ENCODE measurements at places on chromosomes 1 and 21.

- no peak for DNase-seq
Measured at GRCh38 chr1:90831910-90832309, 114.8 kb upstream of the BARHL2 start.

- DNase-seq: no peak
Measured at GRCh38 chr1:22975694-22976093, 3.0 kb upstream of the LACTBL1 start.

- no peak for DNase-seq
Measured at GRCh38 chr1:203121186-203122015, 6.1 kb upstream of the ADORA1 start.

- DNase-seq: no peak
Measured at GRCh38 chr1:229127301-229127700, 143.6 kb upstream of the RAB4A start.

- DNase-seq: peak; percentile 56
Measured at GRCh38 chr1:204431310-204432184, 19.9 kb upstream of the PPP1R15B start.

GRCh38 chr1:40870135-40870728, 8.1 kb upstream of the CITED4 start:
- no peak for DNase-seq

DNA sequence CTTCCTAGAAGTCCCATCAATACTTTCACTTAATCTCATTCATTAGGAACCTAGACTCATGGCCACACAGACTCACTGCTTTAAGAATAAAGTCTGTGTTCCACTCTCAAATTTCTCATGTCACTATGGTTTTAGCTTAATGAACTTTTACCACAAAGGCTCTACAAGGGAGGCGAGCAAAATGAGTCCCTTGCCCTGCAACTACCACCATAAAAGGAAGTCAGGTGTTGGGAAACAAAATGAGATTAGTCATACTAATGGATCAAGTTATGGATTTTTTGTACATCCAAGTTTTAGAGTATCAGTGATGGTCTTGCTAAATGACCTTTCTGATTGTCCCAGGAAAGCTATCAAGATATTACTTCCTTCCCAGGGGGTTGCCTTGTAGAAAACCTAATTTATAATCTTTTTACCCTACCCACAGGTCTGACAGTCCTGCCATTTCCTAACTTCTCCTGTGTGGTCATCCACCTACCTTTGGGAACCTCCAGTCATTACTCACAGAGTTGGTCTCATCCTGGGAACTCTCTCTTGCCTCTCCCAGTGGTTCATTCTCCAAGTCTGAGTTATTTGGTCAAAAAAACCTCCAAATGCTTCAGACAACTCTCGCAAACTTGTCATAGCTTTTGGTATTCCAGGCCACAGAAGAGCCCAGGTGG, 51.8 kb upstream of the SLC16A1 start:
- no peak for DNase-seq

GRCh38 chr21:26641062-26641461, 68.0 kb upstream of the CYYR1 start:
- DNase-seq: no peak

DNA sequence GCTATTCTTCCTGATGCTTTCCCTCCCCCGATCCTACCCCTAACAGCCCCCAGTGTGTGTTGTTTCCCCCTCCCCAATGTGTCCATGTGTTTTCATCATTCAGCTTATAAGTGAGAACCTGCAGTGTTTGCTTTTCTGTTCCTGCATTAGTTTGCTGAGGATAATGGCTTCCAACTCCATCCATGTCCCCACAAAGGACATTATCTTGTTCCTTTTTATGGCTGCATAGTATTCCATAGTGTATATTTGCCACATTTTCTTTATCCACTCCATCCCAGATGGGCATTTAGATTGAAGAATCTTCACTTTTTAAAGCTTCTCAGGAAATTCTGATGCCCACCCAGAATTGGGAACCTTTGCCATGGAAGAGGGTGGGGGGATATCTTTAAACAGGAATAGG, 19.0 kb upstream of the SLC2A1 start:
- DNase-seq: no peak

DNA sequence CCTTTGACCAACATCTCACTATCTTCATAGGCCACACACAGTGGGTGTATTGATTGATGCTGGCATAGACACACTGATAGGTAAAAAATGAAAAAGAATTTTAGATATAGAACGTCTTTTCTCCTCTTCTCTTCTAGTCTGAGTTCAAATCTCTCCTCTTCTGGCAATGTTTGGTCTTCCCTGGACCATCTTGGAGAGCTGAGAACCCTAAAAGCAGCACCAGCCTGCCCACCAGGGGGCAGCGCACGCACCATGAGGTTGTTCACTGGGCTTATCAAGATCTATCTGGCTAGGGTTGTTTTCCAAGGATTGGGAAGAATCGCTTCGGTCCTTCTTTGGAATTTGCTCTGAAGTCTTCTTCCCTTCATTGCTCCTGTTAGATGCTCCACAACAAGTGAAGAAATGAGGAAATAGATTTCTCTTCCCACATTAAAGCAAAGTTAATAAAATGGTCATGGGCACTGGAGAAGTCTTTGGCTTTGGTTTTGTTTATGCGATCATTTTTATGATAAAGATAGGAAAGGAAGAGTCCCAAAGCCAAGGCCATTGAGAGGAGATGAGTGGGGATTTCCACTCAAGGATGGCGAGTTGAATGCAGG, 104.0 kb upstream of the OLIG2 start:
- DNase-seq: no peak
